ENCODE measurements at places on chromosomes 5 and 9.

- no peaks in the 10 kb centered on the region for H3K27me3 ChIP-seq
- H3K4me1 ChIP-seq, result no peaks in the 10 kb centered on the region
- H3K4me3 ChIP-seq, result no peak overlapping the region
- H3K36me3 ChIP-seq, result no peaks in the 10 kb centered on the region
- no peak overlapping the region for H3K27ac ChIP-seq
Measured at GRCh38 chr9:9924376-9924775, 688.4 kb downstream of the PTPRD start.

DNA sequence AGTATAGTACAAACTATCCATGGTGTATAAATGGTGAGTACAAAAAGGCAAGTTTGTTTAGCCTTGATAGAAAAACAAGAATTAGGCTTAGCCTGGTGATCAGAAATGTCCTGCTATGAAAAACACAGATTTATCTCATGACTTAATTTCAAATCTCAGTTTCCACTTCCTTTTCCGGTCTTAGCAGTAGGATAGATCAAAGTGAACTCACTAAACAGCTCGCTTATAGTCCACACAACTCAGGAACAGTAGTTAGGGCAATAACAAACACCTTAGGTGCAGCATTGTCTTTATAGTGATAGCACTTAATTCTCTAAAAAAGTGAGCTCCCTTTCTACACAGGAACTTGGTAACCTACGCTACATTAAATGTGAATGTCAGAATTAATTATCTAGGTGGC is 11.4 kb downstream of the GOLGA1 start:
- no peaks in the 10 kb centered on the region for H3K27me3 ChIP-seq
- H3K4me3 ChIP-seq, result no peak overlapping the region
- no peak overlapping the region for H3K27ac ChIP-seq
- peaks cover 14% of the 10 kb centered on the region for H3K36me3 ChIP-seq
- DNase-seq, result no peak

DNA sequence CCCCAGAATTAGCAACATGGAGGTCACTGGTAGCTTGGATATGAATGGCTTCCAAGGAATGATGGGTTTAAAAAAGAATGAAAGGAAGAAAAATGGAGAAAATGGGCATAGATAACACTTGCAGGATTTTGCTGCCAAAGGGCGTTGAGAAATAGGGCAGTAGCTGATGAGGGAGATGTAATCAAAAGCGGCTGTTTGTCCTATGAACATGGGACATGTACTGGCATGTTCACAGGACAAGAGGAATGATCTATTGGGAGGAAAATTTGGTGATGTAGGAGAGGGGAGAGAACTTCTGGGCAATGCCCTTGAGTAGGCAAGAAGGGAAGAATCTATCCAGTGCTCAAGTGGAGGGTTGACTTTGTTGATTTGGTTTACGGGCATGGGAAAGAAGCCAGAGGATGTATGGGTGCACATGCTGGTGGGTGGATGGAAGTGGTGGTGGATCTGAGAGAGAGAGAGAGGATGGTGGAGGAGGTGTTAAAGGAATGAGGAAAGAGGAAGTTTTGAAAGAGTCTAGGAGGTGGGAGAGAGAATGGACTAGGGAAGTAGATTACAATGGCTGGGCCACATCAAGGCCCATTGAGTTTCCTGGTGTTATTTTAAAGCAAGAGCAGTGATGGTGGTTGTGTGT is 115.1 kb upstream of the MVB12B start:
- no peaks in the 10 kb centered on the region for H3K36me3 ChIP-seq
- no peak overlapping the region for H3K4me3 ChIP-seq
- H3K27me3 ChIP-seq, result no peaks in the 10 kb centered on the region
- no peak overlapping the region for H3K27ac ChIP-seq
- DNase-seq, result no peak

GRCh38 chr5:180115326-180116076 is 43.9 kb upstream of the RNF130 start:
- no peaks in the 10 kb centered on the region for H3K27me3 ChIP-seq
- H3K4me1 ChIP-seq, result no peaks in the 10 kb centered on the region
- no peak for DNase-seq
- H3K4me3 ChIP-seq, result no peak overlapping the region

GRCh38 chr5:180468732-180469585 is 25.2 kb upstream of the CNOT6 start:
- H3K27ac ChIP-seq, result no peak overlapping the region
- no peak overlapping the region for H3K4me3 ChIP-seq
- H3K4me1 ChIP-seq, result no peaks in the 10 kb centered on the region
- no peaks in the 10 kb centered on the region for H3K36me3 ChIP-seq
- no peak for DNase-seq

GRCh38 chr9:19665146-19665863 is 123.5 kb downstream of the SLC24A2 start:
- H3K27ac ChIP-seq, result no peak overlapping the region
- peaks cover 2% of the 10 kb centered on the region for H3K4me1 ChIP-seq
- H3K36me3 ChIP-seq, result no peaks in the 10 kb centered on the region

- peaks cover 7% of the 10 kb centered on the region for H3K4me1 ChIP-seq
- no peaks in the 10 kb centered on the region for H3K36me3 ChIP-seq
- H3K27me3 ChIP-seq, result peaks cover 3% of the 10 kb centered on the region
- H3K4me3 ChIP-seq, result no peak overlapping the region
- no peak for DNase-seq
Measured at GRCh38 chr5:138488481-138488945, 23.2 kb downstream of the EGR1 start.

DNA sequence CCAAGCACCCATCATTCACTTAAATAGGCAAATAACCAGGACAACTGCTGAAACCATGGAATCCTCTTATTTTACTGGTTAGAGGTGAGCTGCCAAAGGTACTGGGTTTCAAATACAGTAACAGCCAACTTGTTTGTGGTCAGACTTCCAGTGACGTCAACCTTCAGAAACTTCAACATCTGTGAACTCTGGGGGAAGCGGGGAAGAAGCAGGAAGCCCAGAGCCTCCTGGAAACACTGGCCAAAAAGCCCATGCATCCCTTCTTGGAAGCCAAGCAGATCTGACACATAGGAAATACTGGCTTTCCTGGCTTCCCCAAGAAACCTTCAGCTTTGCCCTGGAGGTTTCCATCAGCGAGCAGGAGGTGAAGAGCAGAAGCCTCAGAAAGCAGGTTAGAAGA is 4.9 kb upstream of the FRRS1L start:
- no peak for DNase-seq
- no peaks in the 10 kb centered on the region for H3K36me3 ChIP-seq
- H3K4me1 ChIP-seq, result no peaks in the 10 kb centered on the region
- H3K27me3 ChIP-seq, result no peaks in the 10 kb centered on the region

DNA sequence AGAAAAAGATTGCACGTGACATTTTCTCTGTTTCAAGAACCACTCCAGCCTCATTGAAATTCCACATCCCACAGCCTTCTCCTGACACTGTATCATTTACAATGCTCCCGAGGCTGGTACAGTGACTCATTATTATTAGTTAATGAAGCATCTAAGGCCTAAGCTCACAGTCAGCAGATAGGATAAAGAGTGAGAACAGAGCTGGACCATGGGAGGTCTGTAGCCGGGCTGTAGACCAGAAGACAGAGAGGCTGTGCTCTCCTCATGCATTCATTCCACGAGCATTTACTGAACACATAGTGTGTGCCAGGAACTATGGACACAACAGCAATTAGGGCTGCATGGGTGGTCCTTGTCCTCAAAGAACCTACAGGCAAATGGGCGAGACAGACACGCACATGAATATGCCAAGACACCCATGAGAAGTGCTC is 47.3 kb upstream of the GALNT10 start:
- H3K4me3 ChIP-seq, result no peak overlapping the region
- no peaks in the 10 kb centered on the region for H3K36me3 ChIP-seq
- no peaks in the 10 kb centered on the region for H3K27me3 ChIP-seq
- no peaks in the 10 kb centered on the region for H3K4me1 ChIP-seq
- H3K27ac ChIP-seq, result no peak overlapping the region

GRCh38 chr9:136178061-136178772 is 26.7 kb downstream of the LHX3 start:
- H3K27ac ChIP-seq, result no peak overlapping the region
- no peak overlapping the region for H3K4me3 ChIP-seq
- no peaks in the 10 kb centered on the region for H3K27me3 ChIP-seq
- H3K4me1 ChIP-seq, result no peaks in the 10 kb centered on the region

DNA sequence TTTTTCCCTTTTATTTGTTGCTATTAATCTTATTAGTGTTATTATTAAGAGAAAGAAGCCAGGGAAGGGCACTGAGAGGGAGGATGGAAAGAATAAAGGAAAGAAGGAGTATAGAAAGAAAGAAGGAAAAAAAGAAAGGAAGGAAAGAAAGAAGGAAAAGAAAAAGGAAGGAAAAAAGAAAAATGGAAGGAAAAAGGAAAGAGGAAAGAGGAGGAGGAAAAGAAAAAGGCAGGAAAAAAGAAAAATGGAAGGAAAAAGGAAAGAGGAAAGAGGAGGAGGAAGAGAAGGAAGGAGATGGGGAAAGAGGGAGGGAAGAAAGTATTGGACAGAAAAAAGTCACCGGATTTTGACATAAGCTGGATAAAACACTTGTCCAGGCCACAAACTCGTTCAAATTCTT is 47.8 kb downstream of the ANXA1 start:
- H3K36me3 ChIP-seq, result no peaks in the 10 kb centered on the region
- no peaks in the 10 kb centered on the region for H3K27me3 ChIP-seq
- H3K27ac ChIP-seq, result no peak overlapping the region
- no peak for DNase-seq

GRCh38 chr9:77853716-77854115 is 177.9 kb downstream of the GNAQ start:
- H3K4me1 ChIP-seq, result no peaks in the 10 kb centered on the region
- no peak overlapping the region for H3K27ac ChIP-seq
- H3K27me3 ChIP-seq, result no peaks in the 10 kb centered on the region
- DNase-seq, result no peak

DNA sequence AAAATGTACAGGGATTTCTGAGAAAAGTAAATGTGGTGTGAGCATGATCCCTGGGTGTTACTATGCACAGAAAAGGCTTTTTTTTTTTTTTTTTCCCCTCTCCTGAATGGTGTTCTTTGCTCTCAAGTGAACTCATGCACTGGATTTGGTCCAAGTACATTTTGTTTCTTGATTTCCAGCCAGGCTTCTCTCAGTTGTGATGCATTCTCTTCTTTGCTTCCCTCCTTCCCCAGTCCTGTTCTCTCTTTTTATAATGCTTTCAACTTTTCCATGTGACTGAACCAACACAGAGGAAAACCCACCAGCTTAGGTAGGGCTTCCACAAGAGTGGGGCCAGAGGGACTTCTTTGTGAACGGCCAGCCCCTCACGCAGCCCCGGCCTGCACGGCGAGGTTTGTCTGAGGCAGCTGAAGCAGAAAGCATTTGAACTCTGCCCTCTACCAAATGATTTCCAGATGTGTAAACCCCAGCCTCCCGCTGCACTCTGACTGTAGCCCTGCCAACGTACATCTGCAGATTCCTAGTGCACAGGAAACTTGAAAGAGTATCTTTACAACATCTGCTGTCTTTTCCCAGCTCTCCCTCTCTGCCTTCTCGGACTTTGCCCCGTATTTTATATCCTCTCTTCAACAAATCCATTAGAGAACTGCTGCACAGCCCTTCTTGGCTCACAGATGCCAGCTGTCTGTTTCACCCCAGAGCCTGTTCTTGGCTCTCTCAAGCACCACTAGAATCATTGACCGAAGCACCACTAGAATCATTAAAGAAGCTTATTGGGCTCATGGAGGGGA is 71.8 kb upstream of the CD180 start:
- H3K27me3 ChIP-seq, result no peaks in the 10 kb centered on the region
- no peaks in the 10 kb centered on the region for H3K36me3 ChIP-seq
- no peak overlapping the region for H3K27ac ChIP-seq
- DNase-seq, result no peak

DNA sequence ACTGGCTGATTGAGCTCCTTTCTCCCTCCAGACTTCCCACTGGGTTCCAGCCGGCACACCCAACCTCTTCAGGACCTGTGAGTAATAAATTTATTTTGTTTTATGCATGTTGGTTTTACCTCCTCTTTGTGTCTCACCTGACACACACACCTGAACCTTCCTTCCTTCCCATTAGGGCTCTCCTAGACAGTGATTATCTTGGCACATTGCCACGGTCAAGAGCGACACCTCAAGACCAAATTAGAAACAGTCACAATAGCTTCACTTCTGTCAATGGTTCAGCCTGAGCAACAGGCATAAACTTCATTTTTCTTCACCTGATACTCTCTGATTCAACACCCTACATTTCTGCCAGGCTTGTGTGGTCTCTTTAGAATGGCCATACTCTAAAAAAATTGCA is 296.3 kb upstream of the SMARCA2 start:
- no peaks in the 10 kb centered on the region for H3K4me1 ChIP-seq
- H3K36me3 ChIP-seq, result no peaks in the 10 kb centered on the region
- H3K27ac ChIP-seq, result no peak overlapping the region
- DNase-seq, result no peak
- H3K4me3 ChIP-seq, result no peak overlapping the region

DNA sequence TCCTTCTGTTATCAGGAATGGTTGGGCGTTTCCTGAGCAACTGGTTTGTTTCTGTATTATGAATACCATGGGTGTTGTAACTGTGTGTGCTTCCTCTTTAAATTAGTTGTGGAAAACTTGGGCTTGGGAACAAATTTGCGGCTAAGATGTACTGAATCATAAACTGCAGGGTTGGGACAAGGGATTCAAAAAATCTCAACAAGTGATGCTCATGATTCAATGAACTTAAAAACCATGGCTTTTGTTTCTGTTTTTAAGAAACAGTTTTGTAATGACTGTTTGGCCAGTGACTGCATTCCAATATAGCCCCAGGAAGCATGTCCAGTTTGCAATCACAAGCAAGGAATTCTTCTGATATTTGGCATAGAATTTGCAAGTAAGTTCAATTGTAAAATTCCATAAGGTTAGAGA is 657.5 kb upstream of the WWC1 start:
- H3K27ac ChIP-seq, result no peak overlapping the region
- H3K27me3 ChIP-seq, result no peaks in the 10 kb centered on the region

DNA sequence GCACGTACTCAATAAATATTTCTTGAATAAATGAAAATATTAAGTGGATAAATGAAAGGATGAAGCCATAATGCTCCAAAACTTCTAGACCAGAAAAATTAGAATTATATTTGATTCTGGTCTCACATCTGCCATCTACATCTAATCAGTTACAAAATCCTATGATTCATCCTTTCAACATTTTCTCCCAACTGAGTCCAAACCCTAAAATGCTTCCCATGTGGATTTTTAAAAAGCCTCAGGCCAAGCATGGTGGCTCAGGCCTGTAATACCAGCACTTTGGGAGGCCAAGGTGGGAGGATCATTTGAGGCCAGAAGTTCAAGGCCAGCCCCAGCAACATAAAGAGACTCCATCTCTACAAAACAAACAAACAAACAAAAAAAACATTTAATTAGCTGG is 31.6 kb upstream of the FST start:
- no peaks in the 10 kb centered on the region for H3K4me1 ChIP-seq
- H3K27me3 ChIP-seq, result no peaks in the 10 kb centered on the region
- H3K27ac ChIP-seq, result no peak overlapping the region
- no peaks in the 10 kb centered on the region for H3K36me3 ChIP-seq
- DNase-seq, result no peak
